ENCODE measurements at places on chromosomes 11 and 22.

DNA sequence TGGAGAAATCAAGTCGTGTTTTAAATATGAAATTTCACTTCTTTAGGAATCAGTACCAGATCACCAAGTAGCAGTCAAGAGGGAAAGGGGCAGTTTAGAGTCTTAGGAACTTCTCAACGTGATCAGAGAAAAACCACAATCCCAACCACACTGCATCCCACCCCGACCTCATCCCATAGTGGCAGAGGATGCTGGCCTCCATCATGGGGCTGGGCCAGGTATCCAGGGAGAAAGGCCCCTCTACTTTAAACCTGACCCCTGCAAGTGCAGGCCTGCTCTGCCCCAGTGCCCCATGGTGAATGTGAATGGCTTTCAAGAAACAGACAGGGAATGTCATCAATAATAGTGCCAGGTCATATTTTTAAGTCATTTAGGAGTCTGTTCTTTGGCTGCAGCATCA lies 12.1 kb downstream of the CHST1 start:
- DNase-seq, result no peak

DNA sequence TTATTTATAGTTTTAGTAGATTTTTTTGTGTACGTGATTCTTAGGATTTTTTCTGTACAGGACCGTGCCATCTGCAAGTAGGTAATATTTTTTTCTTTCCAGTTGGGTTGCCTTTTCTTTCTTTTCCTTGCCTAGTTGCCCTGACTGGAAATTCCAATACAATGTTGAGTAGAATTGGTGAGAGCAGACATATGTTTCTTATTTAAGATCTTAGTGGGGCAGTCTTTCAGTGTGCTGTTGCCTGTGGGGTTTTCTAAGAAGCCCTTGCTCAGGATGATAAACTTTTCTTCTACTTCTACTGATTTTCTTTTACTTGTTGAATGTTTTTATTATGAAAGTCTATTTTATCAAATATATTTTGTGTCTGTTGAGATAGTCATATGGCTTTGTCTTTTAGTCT lies 33.0 kb downstream of the ATXN10 start:
- no peak for DNase-seq

DNA sequence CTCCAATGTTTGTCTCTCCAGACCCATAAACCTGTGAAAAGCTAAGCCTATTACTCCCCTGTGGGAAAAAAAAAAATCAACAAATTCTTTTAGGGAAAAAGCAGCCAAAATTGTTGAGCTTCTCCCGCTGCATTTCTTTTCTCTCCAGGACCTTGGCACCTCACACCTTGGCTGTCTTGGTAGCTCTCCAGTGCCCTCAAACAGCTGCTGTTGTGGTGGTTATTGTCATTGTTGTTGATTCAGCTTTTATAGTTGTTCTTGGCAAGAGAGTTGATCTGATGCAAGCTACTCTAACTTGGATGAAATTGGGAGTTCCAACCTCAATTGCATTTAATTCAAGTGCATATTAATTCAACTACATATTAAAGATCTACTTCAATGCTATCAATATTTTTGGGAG lies 516.9 kb upstream of the LARGE1 start:
- DNase-seq, result peak; percentile 29

DNA sequence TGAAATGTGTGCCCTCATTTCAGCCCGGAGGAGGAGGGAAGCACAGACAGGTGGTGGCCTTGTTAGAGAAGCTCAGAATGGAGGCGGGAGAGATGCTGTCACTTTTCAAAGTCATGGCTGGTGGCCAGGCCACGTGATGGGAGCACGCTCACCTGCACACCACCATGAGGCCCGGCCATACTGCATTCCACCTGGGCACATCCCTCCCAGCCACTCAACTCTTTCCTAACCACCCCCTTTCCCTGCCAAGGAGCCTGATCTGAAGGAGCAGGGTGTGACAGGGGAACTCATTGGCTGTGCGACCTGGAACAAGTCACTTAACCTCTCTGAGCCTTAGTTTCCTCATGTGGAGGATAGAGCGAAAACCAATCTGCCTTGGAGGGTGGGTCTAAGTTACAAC lies 364.5 kb downstream of the CTTN start:
- peak; percentile 11 for DNase-seq

DNA sequence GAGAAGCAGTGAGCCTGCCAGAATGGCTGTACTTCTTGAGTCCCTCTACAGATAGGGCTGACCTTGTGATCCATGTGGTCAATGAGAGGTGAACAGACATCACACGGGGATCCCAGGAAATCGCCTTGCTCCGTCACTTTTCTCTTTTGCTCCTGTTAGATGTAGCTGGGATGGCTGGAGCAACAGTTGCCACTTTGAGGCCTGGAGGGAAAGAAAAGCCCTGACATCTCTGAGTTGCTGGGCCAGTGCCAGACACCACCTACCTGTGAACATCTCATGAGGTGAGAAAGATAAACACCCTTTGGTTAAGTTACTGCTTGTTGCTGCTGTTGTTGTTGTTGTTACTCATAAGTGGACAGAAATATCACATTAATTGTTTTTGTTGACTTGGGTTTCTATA lies 840.3 kb downstream of the TBC1D22A start:
- no peak for DNase-seq

GRCh38 chr11:35139722-35140282 lies 831 bp downstream of the CD44 start:
- no peak for DNase-seq

DNA sequence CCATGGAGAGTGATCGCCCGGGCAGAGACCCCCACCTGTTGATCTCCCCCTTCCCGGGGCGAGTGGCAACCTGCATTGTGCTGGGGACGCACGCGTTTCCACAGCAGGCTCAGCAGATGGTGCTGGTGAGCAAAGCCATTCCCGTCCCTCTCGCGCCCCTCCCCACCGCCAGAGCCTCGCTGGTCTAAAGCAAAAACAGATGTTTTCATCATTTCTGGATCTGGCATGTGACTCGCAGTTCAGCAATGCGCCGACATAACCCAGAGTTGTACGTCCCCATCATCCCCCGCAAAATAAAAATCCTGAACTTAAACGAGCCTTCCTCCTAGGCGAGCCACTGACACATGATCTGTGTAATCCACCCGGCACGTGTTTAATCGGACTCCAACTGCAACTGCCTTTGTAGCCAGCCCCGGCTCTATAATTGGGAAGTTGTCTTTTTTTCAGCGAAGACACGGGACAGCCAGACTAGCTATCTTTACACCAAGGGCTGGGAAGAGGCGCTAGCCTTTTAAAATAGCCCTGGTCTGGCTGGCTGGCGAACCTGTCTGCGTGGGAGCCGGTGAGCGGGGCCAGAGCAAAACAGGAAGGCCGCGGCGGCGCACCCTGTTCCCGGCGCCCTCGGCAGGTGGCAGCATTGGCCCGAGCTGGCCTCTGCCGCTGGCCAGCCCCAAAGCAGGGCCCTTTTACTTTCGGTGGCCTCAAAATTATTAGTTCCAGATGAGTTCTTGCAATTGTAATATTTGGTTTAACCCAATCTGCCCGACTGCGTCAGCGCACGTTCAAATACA lies 203.0 kb upstream of the SORL1-AS1 start:
- peak; percentile 80 for DNase-seq

DNA sequence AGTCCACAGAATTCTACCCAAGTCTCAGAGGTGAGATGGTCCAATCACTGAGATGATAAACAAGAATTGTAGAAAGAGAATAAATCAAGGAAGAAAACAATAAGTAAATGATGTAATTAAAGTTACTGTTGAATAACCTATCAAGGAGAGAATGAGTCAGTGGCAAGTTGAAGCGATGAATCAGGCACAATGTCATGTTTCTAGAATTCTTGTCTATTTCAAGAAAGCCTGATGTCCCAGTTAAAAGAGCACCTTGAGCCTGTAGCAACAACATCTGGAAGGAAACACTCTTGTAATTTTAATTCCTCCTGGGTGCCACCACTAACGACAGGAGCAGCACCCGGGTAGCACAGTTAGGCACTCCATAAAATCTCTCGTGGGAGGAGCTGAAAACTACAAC lies 67.9 kb upstream of the SLC35C1 start:
- no peak for DNase-seq

- DNase-seq, result no peak
Observed at GRCh38 chr11:61892085-61892370, 683 bp upstream of the FADS3 start.

DNA sequence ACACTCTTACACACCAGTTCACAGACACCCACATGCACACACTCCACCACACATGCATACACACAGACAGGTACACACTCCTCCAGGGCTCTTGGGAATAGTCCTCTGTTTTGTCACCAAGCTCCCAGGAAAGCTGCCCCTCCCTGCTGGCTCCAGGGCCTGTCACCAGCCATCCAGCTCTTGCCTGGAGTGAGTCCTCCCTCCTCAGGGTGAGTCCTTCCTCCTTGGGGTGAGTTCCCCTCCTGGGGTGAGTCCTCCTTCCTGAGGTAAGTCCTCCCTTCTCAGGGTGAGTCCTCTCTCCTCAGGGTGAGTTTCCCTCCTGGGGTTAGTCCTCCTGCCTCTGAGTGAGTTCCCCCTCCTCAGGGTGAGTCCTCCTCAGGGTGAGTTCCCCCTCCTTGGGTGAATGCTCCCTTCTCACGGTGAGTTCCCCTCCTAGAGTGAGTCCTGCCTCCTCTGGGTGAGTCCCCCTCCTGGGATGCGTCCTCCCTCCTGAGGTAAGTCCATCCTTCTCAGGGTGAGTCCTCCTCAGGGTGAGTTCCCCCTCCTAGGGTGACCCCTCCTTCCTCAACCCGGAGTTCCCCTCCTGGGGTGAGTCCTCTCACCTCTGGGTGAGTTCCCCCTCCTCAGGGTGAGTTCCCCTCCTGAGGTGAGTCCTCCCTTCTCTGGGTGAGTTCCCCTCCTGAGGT lies 100.6 kb upstream of the FGF3 start:
- DNase-seq, result no peak

DNA sequence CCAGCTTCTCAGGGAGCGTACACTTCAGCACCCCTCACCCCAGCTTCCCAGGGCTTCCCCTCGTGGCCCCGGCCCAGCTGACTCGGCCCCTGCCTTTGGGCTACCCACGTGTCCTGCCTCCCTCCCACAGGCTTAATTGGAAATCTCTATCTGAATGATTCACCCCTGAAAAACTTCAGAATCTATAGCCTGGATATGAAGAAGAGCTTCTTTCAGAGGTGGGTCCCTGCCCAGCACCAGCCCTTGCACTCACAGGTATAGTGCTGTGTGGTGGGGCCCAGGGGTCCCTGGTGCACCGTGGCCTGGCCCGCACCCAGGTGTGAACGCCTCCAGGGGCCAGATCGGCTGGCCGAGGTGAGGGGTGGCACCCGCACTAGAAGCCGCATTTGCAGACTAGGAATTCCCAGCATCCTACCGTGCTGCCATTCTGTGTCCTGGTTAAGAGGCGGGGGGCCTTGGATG lies 38.4 kb downstream of the B3GAT1 start:
- DNase-seq, result no peak

DNA sequence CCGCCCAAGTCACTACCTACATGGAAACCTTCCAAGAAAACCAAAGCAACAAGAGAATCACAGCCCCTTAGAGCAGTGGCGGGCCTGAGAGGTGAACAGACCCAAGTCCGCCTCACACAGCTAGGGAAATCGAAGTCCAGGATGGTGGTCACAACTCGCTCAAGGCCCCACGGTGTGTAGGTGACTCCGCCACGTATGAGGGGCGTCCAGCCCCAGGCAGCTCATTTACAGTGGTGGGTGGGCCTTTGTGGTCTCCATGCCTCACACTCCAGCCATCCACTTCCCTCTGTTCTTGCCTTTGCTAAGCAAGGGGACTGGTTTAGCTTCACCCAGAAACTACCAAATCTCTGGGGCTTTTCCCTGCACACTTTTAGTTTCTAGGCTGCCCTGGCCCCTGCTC lies 9.7 kb upstream of the TCF20 start:
- DNase-seq, result no peak

DNA sequence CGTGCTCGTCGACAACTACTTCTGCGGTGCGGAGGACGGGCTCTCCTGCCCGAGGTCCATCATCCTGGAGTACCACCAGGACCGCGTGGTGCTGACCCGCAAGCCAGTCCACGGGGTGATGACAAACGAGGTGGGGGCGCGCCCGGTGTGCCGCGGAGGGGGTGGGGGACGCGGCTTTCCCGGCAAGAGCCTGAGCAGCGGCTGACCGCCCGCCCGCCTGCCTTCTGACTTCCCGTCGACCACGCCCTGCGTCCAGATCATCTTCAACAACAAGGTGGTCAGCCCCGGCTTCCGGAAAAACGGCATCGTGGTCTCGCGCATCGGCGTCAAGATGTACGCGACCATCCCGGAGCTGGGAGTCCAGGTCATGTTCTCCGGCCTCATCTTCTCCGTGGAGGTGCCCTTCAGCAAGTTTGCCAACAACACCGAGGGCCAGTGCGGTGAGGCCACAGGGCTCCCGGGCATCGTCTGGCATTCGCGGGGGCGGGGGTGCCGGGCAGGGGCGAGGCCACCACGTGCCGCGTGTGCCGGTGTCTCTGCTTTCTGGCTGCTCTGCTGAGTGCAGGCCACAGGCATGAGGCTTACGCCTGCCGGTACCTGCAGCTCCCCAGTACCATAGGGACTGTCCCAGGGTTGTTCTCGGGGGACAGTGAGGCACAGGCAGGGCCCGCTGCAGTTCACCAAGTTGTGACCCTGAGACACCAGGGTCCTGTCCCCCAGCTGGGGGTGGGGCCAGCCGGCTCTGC lies 28.5 kb upstream of the MUC5B start:
- no peak for DNase-seq

GRCh38 chr22:37195921-37196320 lies 7.9 kb upstream of the C1QTNF6 start:
- no peak for DNase-seq

DNA sequence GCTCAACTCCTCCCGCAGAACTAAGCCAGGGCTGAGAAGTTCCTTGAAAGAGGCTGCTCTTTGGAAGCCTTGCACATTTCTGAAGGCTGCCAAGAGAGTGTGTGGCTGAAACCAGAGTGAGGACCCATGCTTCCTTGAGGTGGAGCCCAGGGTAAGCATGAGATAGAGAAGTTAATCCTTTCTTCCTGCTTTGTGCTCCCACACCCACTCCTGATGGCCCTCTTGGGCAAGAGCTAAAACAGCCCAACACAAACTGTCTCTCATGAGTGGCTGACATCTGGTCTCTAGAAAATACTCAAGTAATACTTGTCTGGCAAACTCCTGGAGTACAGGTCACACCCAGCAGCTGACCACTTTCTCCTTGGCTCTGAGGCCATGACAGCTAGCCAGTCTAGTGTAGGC lies 523.7 kb downstream of the INSC start:
- DNase-seq, result no peak

DNA sequence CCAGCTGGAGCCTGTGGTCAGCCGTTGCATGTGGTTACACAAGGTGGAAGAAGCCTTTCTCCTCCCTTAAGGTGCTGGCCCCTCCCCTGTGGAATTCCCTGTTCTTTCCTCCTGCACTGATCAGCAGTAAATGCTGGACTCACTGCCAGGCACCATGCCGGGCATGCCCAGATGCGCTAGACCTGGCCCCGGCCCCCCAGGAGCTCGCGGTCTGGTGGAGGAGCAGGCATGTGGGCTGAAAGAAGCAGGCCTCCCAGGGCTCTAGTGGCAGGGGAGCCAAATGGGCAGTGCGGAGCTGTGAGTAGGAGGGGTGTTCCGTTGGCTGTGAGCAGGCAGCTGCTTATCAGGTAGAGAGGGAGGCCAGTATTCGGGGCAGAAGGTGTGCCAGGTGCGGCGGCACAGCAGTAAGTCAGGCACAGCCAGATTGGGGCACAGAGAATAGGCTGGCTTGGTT lies 10.2 kb downstream of the DGKZ start:
- no peak for DNase-seq
